Spleen (tissue), 13 donors: ENCODE measurements at places on chromosomes 7 and 10. TPM values are rescaled to one million over a fixed set of nuclear protein-coding genes. Genes with fewer than 3 reads are reported as not detected.

KIF11 gene
- 3.6 TPM for total RNA-seq

MOGAT3 gene
- not detected for total RNA-seq

CFAP70 gene
- 5.0 TPM for total RNA-seq

PNLIPRP3 gene
- total RNA-seq = not detected

CCT6A gene
- 79.9 TPM for total RNA-seq

SPDYE8 gene
- not detected for total RNA-seq

AOC1 gene
- 0.79 TPM for total RNA-seq

NPM3 gene
- 29.1 TPM for total RNA-seq

ANKRD2 gene
- total RNA-seq = not detected

EFCAB10 gene
- total RNA-seq = not detected

ASIC3 gene
- total RNA-seq = 2.9 TPM

DNA sequence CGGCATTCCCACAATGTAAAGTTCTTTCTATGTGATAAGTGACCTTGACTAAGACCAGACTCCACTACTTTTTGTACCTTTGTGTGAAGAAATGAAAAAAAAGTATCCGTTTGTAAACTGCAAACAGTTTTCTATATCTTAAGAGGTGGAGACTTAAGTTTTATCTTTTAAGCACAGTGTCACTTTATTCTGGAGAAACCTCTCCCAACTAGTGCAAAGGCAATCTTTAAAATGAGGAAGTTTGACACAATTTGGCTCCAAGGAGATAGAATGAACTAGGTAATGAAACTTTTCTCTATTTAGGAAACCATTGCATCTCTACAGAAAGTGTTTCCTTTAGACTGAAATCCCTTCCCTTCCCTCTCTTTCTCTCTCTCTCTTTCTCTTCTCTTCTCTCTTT is 122.9 kb downstream of the SAMD9 start:
- no peak overlapping the region for H3K4me3 ChIP-seq
- H3K4me1 ChIP-seq = no peaks in the 10 kb centered on the region
- no peak overlapping the region for H3K27ac ChIP-seq
- H3K36me3 ChIP-seq = no peaks in the 10 kb centered on the region
- peaks cover 4% of the 10 kb centered on the region for H3K27me3 ChIP-seq
- no peak for DNase-seq

GRCh38 chr10:121462281-121462680 is 136.0 kb downstream of the FGFR2 start:
- H3K36me3 ChIP-seq = no peaks in the 10 kb centered on the region
- H3K27ac ChIP-seq = no peak overlapping the region

GRCh38 chr10:6320320-6321010 is 117.7 kb downstream of the PFKFB3 start:
- no peaks in the 10 kb centered on the region for H3K4me1 ChIP-seq
- peaks cover 7% of the 10 kb centered on the region for H3K36me3 ChIP-seq
- DNase-seq = peak; percentile 81
- H3K27ac ChIP-seq = no peak overlapping the region
- H3K27me3 ChIP-seq = no peaks in the 10 kb centered on the region

DNA sequence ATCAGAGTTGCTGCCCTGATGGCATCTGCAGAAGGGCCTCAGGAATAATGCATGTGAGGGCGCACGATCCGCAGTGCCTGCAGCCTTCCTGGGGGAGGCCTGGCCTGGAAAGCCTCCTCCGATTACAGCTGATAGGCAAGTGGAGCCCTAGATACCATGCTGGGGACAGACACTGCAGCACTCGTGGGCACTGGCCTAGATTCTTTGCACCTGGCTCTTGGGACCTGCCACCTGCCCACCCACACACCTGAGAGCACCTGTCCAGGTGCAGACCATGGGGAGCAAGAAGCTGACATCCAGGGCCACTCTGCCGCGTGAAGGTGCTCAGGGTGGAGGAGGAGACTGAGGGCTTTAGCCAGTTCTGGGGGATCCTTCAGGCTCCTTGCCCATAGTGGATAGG is 14.8 kb downstream of the YKT6 start:
- H3K4me1 ChIP-seq = no peaks in the 10 kb centered on the region
- peaks cover 34% of the 10 kb centered on the region for H3K36me3 ChIP-seq
- H3K27me3 ChIP-seq = no peaks in the 10 kb centered on the region
- no peak overlapping the region for H3K27ac ChIP-seq
- peak; percentile 69 for DNase-seq

DNA sequence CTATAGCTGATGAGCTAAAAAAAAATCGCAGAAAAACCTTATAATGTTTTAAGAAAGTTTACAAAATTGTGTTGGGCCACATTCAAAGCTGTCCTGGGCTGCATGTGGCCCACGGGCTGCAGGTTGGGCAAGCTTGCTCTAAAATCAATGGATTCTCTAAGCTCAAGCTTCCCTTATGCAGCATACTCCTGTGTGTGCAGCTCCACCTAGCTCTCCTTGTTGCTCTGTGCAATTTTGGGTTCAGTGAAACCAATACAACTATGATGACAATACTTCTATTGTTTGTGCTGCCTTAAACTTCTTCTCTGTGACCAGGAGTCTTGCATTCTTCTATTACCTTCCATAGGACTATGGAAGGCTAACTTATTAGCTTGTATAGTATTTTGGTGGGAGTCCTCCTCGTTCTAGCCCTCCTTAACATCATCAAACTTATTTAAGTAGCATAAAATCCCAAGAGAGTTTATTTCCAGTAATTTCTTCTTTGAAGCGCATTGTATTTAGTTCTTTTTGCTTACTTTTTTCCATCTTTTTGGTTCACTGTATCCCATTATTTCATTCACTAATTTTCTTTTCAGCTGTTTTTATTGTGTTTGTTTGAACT is 170.9 kb upstream of the SMIM30 start:
- H3K27ac ChIP-seq = no peak overlapping the region
- DNase-seq = no peak
- no peak overlapping the region for H3K4me3 ChIP-seq
- H3K27me3 ChIP-seq = no peaks in the 10 kb centered on the region

DNA sequence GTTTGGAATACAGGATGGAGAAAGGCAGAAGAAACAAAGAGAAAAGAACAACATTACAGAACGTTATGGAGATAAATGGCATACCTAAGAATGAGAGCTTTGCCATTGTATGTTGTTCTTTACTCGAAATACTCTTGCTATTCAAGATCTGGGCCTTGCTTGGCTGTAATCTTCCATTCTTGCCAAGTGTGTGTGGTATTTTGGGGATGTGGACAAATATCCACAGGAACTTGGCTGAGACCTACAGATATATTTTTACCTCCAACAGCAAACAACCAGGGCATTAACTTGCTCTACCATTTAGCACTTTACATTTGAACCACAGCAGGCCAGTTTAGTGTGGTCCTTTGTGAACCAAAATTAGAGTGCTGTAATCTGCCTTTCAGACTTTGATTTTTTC is 76.3 kb downstream of the DKK1 start:
- H3K36me3 ChIP-seq = no peaks in the 10 kb centered on the region
- DNase-seq = no peak
- no peaks in the 10 kb centered on the region for H3K4me1 ChIP-seq

GRCh38 chr7:99092064-99092720 is 51.7 kb downstream of the SMURF1 start:
- no peak for DNase-seq
- no peaks in the 10 kb centered on the region for H3K27me3 ChIP-seq

GRCh38 chr10:29688230-29688661 is 53.5 kb upstream of the SVIL start:
- no peaks in the 10 kb centered on the region for H3K27me3 ChIP-seq
- H3K4me1 ChIP-seq = peaks cover 16% of the 10 kb centered on the region
- H3K4me3 ChIP-seq = no peak overlapping the region
- peak overlapping the region; percentile 82 for H3K27ac ChIP-seq
- no peak for DNase-seq
- H3K36me3 ChIP-seq = no peaks in the 10 kb centered on the region

DNA sequence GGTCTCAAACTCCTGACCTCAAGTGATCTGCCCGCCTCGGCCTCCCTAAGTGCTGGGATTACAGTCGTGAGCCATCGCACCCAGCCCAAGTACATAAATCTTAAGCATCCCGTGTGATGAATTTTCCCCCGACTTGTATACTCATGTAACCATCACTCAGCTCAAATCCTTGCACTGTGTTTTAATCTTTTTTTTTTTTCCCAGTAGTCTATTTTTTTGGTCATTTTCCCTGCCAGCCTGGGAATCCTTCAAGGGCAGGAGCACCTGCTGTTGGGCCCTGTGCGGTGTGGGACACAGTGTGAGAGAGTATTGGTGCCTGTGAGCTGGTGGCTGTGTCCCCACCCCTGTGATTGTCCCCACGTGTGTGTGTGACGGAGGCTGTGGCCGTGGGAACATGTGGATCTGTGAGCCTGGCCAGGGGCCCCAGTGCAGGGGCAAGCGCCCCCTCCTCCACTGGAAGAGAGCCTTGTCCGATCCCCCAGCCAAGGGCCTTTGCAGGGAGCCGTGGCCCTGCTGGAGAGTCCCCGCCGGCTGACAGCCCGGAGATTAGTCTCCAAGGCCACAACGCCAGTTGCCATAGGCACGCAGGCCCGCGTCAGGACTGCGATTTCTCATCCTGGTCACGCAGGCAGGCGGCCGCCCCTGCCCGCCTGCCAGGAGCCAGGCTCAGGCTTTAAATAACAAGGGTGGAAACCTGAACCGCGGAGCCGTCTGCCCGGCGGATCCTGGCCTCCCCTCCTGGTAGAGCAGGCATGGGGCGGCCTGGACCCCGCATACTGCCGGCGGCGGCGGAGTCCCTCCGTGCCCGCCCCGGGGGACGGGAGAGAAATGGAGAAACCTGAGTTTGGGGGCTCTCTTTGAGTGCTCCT is 26.5 kb downstream of the GTF2IRD1 start:
- peaks cover 45% of the 10 kb centered on the region for H3K4me1 ChIP-seq
- peak overlapping the region; percentile 73 for H3K27ac ChIP-seq
- peak overlapping the region; percentile 38 for H3K4me3 ChIP-seq
- no peaks in the 10 kb centered on the region for H3K27me3 ChIP-seq
- peak; percentile 86 for DNase-seq
- no peaks in the 10 kb centered on the region for H3K36me3 ChIP-seq

- H3K27ac ChIP-seq = no peak overlapping the region
- no peak overlapping the region for H3K4me3 ChIP-seq
- DNase-seq = no peak
Observed at GRCh38 chr7:27170426-27171324, 3.4 kb downstream of the HOXA10 start.

DNA sequence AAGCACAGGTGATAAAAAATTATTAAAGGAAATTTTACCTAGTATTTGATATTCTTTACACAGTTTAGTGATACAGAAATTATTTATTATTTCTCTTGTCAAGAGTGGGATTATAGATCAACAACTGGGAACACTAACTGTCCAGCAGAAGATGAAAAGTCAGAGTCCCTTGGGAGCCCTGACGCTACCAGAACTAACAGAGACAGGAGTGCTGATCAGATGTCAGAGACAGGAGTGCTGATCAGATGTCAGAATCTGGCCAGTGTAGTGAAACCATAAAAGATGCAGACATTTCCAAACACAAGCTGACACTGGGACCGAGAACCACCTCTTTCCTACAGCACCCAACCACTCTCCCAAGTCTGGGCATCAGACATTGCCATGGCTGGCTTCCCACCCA is 828.2 kb downstream of the TNS3 start:
- no peaks in the 10 kb centered on the region for H3K36me3 ChIP-seq
- DNase-seq = no peak
- H3K27me3 ChIP-seq = no peaks in the 10 kb centered on the region
- H3K4me3 ChIP-seq = no peak overlapping the region
- no peaks in the 10 kb centered on the region for H3K4me1 ChIP-seq
- H3K27ac ChIP-seq = no peak overlapping the region

DNA sequence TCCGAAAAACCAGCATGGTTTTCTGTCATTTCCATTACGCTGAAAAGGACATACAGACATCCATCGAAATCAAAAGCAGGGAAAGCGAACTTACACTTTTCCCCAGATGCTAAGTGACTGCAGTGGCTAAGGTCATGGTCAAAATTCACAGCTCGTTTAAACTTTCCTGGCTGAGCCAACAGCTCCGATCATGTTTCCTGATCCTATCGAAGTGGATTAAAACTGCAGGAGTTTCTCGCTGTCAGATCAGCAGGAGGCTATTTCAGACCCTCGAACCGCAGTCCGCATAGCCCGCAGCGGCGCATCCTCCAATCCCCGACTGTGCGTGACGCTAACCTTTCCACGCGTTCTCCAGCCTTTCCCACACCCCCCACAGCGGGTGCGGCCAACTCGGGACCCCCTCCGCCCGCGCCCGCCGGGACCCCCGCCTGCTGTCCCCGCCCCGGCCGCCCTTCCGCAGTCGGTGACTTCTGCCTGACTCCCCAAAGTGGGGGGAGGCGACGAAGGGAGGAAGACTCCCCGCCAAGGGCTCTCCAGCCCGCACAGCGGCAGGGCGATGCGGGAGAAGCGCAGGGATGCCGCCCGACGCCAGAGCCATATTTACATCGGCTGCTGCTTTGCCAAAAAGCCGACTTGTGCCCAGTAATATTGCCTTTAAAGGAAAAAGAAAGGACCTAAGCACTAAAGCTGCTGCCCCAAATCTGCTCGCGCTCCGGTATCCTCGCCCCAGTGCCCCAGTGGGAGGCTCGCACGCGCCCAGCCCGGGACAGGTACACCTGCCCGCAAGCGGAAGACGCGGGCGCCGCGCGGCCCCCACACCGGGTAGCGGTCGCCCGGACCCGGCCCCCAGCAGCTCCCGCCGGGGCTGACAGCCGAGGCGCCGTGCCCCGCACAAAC is 1.2 kb downstream of the PIP4K2A start:
- peak overlapping the region; percentile 87 for H3K4me3 ChIP-seq
- H3K36me3 ChIP-seq = no peaks in the 10 kb centered on the region
- peaks cover 39% of the 10 kb centered on the region for H3K4me1 ChIP-seq
- no peaks in the 10 kb centered on the region for H3K27me3 ChIP-seq
- DNase-seq = peak; percentile 92

GRCh38 chr10:127679642-127680255 is 57.2 kb upstream of the FOXI2 start:
- no peak overlapping the region for H3K27ac ChIP-seq
- no peaks in the 10 kb centered on the region for H3K27me3 ChIP-seq
- no peaks in the 10 kb centered on the region for H3K36me3 ChIP-seq

DNA sequence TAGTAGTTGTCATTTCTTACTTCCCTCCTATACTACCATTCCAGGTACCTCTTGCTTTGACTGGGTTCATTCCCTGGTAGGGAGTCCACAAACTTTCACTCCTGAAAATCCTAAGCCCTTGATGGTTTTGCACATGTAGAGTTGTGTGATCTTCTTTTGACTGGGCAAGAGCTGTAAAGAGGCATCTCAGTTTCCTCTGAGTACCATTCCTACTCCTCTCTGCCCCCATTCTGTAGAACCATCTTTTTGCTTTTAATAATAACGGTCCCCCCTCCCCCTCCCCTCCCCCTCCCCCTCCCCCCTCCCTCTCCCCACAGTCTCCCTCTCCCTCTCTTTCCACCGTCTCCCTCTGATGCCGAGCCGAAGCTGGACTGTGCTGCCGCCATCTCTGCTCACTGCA is 16.4 kb downstream of the GARIN1A start:
- H3K27ac ChIP-seq = no peak overlapping the region
- DNase-seq = no peak
- no peaks in the 10 kb centered on the region for H3K4me1 ChIP-seq
- no peaks in the 10 kb centered on the region for H3K27me3 ChIP-seq

DNA sequence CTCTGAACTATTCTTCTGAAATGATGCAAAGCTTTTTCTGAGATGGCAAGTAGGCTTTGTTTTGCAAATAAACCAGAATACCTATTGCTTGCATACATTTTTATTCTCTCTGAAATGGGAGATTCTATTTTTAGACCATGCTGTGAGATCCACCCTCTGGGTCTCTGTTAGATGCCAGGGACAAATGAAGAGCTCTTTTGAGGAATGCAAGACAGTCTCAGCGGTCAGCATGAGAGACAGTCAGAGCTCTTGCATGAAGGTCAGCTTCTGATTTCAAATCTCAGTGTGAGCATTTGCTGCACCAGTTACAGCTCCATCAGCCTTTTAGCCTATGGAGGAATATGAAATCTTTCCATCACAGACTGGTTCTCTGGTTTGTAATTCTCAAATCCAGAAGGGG is 429.9 kb upstream of the KLF6 start:
- H3K27ac ChIP-seq = no peak overlapping the region
- H3K36me3 ChIP-seq = no peaks in the 10 kb centered on the region
- H3K4me3 ChIP-seq = no peak overlapping the region
- DNase-seq = no peak
- H3K27me3 ChIP-seq = no peaks in the 10 kb centered on the region
